Inflammatory macrophage treated with lipopolysaccharide for 4 hours (primary cell): ENCODE measurements at places on chromosomes 4 and X.
A peak's percentile ranks its signal among the peaks of the same experiment; 100 is the strongest.

- peak; percentile 45 for DNase-seq
These were observed 1.2 kb downstream of the PRKX start for GRCh38 chrX:3712051-3712869.

DNA sequence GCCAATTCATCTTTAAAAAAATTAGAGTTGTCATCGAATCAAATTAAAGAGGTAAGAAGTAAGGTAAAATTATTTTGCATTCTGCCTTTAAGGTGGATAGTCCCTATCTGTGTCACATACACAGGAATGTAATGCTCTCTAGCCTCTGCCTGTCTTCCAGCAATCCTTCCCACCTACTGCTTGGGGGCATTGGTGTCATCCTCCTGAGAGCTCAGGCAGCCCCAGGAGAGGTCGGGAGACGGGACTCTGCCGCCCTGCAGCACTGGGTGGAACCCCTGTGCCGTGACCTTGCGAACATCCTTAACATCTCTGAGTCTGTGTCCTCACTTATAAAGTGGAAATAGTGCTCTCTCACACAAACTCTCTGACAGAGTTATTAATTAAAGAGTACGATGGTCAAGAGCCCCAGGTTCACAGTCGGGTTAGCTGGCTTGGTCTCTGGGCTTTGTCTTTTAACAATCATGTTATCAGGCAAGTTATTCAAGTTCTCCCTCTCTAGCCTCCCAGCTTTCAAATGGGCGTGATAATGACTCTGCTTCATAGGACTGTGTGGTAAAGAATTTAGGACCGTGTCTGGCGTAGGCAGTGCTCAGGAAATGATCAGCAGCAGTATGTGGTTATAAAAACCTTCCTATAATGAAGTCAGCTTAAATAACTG, 10.2 kb downstream of the TLR3 start:
- DNase-seq, result no peak

GRCh38 chrX:110026099-110026844, 23.4 kb downstream of the TMEM164 start:
- peak; percentile 94 for DNase-seq

GRCh38 chr4:123562994-123563750, 166.6 kb downstream of the SPRY1 start:
- DNase-seq, result no peak

DNA sequence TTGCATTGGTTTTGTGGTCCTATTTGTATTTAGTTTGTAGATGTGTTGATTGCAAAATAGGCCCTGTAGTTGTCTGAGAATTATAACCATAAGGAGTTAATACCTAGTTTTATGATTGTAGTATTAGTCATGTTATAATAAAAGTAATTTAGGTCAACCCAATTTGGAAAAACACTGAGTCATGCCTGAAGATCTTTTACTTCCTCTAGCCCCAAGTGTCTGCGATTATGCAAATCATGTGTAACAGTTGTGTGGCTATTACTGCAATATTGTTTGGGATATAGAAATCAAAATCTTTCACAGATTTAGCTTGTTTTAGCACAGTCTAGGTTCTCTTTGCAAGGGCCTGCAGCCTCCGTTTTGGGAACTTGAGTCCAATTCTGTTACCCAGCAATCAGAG, 12.6 kb downstream of the SRD5A3 start:
- peak; percentile 95 for DNase-seq
